Mesothelial cell of epicardium (in vitro differentiated cells): ENCODE measurements at places on chromosomes 5 and 9. TPM values are rescaled to one million over a fixed set of nuclear protein-coding genes. Genes with fewer than 3 reads are reported as not detected.

DNA sequence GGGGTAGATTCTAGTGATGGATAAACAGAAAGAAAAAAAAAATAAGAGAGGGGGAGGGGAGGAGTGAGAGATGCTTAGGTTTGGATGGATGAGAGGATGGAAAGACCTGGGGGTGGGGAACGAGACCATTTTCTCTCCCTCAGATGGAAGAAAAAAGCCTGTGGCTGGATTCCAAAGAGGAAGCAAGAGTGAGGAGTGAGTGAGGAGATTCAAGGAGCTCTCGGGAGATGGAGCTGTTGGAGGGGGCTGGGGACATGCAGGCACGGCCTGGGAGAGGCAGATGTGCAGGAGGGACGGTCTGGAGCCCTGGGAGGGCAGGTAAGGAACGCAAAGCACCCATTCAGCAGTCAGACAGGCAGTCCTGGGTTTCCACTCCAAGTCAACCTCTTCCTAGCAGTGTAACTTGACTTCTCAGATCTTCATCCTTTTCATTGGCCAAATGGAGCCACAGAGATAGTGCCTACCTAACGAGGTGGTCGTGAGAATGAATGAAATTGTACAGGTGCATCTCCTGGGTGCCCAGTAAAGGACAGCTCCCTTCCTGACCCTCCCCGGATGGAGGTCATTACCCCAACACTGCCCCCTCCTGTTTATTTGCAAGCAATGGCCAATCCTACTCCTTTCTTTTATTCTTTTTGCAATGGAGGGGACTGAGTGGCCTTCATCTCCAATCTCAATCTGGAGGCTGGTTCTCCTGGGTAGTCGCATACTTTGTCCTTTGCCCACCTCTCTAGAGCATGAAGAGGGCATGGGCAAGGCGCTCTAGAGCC is 52.2 kb downstream of the PCDH1 start:
- peaks cover 12% of the 10 kb centered on the region for H3K27me3 ChIP-seq
- H3K36me3 ChIP-seq = no peaks in the 10 kb centered on the region
- no peak overlapping the region for H3K27ac ChIP-seq
- H3K4me1 ChIP-seq = peaks cover 5% of the 10 kb centered on the region
- DNase-seq = no peak

DNA sequence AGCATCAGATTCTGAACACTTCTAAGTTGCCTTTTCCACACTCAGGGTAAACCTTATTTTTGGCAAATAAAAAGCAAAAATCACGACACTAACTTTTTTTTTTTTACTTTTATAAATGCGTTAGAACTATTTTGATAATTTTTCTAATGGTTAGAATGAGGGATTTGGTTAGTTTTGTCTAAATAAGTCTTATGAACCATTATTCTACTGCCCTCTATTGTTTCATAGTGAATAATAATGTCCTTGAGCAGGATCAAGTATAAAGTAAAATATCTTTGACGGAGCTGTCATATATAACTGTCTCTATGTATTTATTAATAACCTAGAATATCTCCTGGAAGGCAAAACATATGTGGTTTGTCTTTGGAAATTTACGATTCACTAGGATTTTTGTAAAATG is 631.8 kb downstream of the GABRG2 start:
- no peak overlapping the region for H3K4me3 ChIP-seq
- H3K27me3 ChIP-seq = no peaks in the 10 kb centered on the region
- H3K27ac ChIP-seq = no peak overlapping the region
- no peaks in the 10 kb centered on the region for H3K4me1 ChIP-seq

DNA sequence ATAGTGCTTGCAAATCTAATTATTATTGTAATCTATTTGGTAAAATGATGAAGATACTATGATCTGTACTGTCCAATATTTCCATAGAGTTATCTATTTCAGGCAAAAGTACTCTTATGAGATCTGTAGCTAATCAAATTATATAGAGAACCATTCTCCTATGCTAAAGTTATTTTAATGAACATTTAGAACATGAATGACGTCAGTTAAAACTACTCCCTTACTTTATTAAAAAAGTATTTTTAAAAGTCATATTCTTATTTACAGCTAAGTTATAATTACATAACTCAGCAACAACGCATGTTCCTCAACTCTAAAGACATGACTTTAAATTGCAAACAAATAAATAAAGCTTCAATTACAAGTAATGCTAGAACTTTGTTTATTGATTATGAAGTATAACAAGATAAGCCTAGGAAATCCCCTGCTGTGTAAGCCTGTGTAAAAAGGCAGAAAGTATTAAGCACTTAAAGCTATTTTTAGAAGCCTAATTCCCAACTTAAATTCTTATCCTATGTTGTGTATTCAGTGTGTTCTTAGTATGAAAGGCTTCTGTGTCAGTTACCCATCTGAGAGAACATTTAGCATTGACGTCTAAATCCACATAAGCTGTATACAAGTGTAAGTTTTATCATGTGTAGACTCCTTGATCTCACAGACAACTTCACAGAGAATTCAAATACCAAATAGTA is 285.7 kb downstream of the HCN1 start:
- no peak overlapping the region for H3K27ac ChIP-seq
- no peaks in the 10 kb centered on the region for H3K27me3 ChIP-seq
- H3K4me1 ChIP-seq = no peaks in the 10 kb centered on the region
- no peak for DNase-seq
- no peak overlapping the region for H3K4me3 ChIP-seq

DNA sequence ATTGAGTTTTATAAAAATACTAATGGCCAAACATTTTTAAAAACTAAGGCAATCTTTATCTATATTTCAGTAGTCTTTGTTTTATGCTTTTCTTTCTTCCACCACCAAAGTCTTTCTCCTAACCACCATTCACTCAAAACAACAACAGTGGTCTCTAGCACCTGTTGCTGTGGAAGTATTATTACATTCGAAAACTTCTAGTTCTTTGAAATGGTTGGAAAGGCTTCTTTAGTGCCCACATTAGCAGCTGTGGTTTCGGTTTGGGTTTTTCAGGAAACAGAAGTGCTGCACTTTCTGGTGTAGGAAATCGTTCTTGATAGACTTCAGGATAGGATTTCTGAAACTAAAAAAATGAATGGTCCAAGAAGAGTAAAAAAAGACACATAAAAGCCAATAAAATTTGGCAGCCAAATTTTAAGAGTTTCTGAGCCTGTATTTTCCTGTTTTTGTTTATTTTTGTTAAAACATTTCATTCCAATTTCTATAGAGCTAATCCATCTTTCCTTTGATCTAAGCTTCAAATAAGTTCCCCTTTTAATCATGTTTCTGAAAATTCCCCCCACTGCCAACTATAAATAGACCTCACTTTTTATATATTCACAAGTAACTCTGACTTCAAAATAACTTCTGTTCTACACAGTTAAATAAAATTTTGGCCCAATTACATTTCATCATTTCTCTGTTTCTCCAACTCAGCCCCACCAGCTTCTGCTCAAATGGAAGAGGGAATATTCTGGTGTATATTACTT is 102.2 kb downstream of the DEPDC1B start:
- H3K27ac ChIP-seq = no peak overlapping the region
- no peak for DNase-seq
- H3K4me3 ChIP-seq = no peak overlapping the region

DNA sequence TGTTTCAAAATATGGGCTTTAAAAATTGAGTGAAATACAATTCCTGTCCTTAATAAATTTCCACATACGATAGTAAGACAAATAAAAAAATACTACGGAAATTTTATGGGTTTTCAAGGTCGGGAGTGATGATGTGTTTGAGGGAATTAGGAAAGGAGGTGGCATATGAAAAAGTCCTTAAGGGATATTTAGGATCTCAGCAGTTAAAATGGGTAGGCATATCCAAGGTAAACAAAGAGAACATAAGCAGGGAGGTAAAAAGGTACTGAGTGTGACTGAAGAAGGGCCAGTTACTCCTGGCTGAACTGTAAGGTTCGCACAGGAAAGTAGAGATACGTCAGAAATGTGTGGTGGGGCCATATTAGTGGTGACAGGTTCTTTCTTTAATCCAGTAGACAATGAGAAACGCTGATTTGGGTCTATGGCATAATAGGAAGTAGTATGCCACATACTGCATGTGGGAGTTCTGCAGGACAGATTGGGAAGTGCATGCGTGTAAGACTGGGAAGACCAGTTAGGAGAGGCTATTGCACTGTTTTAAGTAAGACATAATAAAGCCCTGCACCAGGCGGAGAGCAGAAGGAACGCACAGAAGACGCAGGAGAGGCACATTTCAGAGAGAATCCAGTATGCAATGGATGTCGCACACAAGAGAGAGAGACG is 937 bp upstream of the HMGCR start:
- no peak for DNase-seq
- no peak overlapping the region for H3K4me3 ChIP-seq
- no peaks in the 10 kb centered on the region for H3K27me3 ChIP-seq
- no peak overlapping the region for H3K27ac ChIP-seq
- no peaks in the 10 kb centered on the region for H3K36me3 ChIP-seq
- H3K4me1 ChIP-seq = peaks cover 29% of the 10 kb centered on the region

- peaks cover 6% of the 10 kb centered on the region for H3K27me3 ChIP-seq
- DNase-seq = no peak
- H3K36me3 ChIP-seq = no peaks in the 10 kb centered on the region
Observed at GRCh38 chr9:31084350-31084749, 1300.1 kb upstream of the ACO1 start.

- no peak overlapping the region for H3K4me3 ChIP-seq
- peaks cover 5% of the 10 kb centered on the region for H3K27me3 ChIP-seq
- H3K4me1 ChIP-seq = no peaks in the 10 kb centered on the region
- no peak overlapping the region for H3K27ac ChIP-seq
Observed at GRCh38 chr5:144237851-144238250, 67.2 kb downstream of the KCTD16 start.

GRM6 gene
- total RNA-seq = not detected in 3 replicates

TOR4A gene
- total RNA-seq = 5.7 to 6.5 TPM (median 6.5 TPM) in 3 replicates

SLC34A3 gene
- 0.23 to 0.27 TPM in 2 of 3 replicates, not detected in the other for total RNA-seq

EIF4E1B gene
- not detected in 3 replicates for total RNA-seq

ADCY2 gene
- 0.84 to 3.0 TPM (median 0.86 TPM) in 3 replicates for total RNA-seq
